Endothelial cell (in vitro differentiated cells): ENCODE measurements at places on chromosomes 6 and 20.

- no peak for DNase-seq
Measured at GRCh38 chr20:11153819-11154218, 480.0 kb upstream of the JAG1 start.

- DNase-seq, result no peak
Measured at GRCh38 chr6:142740449-142740848, 204.5 kb downstream of the HIVEP2 start.

- DNase-seq, result no peak
Measured at GRCh38 chr20:24747881-24748595, 201.0 kb upstream of the CST7 start.

DNA sequence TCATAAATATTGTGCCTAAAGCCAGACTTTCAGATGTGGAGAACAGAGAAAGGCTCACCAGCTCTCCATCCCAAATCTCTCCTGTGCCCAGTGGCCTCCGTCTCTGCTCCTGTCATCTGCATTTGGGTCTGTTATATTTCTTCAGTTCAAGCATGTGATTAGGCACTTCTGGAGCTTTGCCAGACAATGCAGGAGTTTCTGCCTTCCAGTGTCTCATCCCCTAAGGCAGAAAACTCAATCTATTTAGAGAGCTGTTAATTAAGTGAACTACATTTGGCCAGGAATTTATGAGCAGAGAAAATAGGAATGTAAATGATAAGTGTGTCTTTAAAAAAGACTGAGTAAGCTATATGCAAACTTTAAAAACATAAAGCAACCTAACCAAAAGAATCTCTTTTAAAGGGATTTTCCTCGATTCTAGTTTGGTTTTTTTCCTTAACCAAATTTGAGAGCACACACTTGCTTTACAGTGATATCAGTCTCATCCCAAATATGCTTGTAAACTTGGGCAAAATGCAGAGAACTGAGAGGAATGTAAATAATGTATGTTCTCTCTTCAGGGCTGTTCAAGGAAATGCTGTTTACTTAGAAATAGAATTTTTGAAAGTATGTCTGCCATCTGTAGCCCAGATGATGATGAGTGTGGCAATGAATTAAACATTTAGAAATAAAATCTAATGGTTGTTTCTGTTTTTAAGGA is 113.9 kb downstream of the ELOVL4 start:
- DNase-seq, result no peak

- DNase-seq, result no peak
Measured at GRCh38 chr6:127959869-127960268, 59.0 kb upstream of the THEMIS start.

- peak; percentile 91 for DNase-seq
Measured at GRCh38 chr6:130365166-130366106, at the start of gene TMEM200A. TMEM200A (plus strand) TSS chr6:130366017; CDS start chr6:130440423, 74,406 bp downstream.

GRCh38 chr20:2838170-2838797 is 2.2 kb downstream of the PCED1A start:
- no peak for DNase-seq

DNA sequence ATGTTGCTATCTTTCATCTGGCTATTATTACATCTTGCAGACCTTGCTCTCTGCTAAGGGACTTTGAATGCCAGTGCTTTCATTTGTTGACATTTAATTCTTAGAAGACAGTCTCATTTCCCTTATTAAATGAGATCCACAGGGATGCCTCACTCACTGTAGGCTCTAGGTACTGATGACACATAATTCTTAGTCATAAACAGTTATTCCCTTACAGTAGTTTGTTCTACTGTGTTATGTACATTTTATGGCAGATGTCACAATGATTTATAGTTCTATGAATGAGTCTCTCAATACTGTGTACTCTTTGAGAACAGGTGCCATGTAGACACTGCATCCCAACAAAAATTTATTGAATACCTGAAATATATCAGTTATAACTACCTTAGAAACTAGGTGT is 70.3 kb downstream of the FAM83B start:
- no peak for DNase-seq

DNA sequence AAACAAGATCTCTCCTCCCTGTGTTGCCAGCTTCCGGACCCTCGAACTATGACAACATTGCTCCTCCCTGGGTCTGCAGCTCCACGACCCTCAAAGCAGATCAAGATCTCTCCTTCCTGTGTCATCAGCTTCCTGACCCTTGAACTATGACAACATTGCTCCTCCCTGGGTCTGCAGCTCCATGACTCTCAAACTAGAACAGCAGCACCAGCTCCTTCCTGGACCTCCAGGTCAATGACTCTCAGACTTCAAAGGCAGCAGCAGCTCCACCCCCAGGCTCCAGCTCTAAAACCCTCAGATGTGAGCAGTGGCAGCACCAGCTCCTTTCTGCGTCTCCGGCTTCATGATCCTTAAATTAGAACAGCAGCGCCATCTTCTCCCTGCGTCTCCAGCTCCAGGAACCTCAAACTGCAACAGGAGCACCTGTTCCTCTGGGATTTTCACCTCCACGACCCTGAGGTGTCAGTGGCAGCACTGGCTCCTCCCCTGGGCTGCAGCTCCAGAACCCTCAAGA is 341.0 kb upstream of the SULF2 start:
- no peak for DNase-seq

GRCh38 chr6:7324520-7324919 is 11.5 kb upstream of the SSR1 start:
- DNase-seq, result no peak

DNA sequence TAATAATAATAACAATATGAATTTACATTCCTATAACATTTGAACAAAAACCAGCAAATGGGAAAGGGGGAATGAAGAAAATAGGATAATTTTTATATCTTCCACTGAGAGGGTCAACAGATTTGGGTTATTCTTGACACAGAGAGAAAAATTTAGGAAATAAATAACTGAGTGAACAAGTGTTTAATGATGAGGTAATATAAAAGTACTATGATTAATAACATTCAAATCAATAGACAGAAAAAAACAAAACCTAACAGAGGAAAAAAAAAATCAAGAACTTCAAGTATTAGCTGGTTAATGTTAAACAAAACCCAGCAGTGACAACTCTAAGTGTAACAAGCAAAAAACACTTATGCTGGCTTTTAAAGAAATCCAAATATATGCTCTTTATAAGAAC is 66.5 kb downstream of the LCA5 start:
- no peak for DNase-seq

- DNase-seq, result peak; percentile 15
Measured at GRCh38 chr6:127120023-127120786, 1.7 kb downstream of the RSPO3 start.
